ENCODE measurements at places on chromosomes 6 and 20.

- DNase-seq: no peak
Observed at GRCh38 chr6:1473166-1473565, 83.8 kb downstream of the FOXF2 start.

- DNase-seq: no peak
Observed at GRCh38 chr20:32780749-32781655, 18.8 kb downstream of the DNMT3B start.

- no peak for DNase-seq
Observed at GRCh38 chr6:149340200-149340599, 22.7 kb downstream of the TAB2 start.

DNA sequence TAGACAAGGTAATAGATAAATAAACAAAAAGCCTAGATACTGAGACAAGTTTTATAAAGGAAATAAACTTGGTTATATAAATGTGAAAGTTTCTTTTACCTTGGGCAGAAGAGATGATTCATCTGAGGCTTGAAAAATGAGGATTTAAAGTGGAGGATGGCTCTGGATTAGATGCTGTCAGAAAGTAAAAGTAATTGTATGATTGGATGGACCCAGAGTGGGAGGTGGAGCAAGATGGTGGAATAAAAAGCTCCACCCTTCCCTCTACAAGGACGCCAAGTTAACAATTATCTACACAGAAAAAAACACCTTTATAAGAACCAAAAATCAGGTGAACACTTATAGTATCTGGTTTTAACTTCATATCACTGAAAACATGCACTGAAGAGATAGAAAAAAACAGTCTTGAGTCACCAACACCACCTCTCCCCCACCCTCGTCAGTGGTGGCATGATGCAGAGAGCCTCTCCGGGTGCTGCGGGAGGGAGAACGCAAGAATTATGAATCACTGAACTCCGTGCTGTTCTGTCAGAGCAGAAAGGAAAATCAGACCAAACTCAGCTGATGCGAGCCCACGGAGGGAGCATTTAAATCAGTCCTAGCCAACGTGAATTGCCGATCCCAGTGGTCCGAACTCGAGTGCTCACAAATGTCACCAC is 84.7 kb upstream of the GJE1 start:
- no peak for DNase-seq

DNA sequence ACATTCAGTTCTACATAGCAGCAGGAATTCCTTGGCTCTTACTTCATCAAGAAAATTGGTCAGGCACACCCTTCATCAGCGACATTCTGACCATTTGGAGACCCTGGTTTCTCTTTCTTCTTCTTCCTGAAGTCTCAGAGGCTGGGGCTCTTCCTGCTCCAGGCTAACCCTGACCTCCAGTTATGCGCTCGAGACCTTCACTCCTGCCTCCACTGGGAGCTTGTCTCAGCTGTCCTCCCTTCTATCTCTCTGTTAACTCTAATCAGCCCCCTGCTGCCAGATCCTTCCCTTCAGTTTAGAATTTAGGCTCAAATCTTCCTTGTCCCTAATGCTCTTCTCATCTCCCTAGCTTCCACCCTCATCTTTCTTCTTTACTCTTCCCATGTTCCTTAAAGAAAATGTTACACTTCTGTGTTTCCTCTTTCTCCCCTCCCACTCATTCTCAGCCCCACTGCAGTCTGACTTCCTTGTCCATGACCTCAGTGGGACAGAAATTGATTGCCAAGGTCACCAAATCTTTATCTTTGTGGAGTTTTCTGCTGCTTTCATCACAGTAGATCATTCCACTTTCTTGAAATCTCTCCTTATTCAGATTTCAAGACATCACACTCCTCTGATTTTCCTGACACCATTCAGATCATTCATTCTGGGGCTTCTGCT is 8.4 kb upstream of the HLA-DOA start:
- no peak for DNase-seq

GRCh38 chr6:32583527-32583898 is 6.1 kb downstream of the HLA-DRB1 start:
- DNase-seq: no peak

GRCh38 chr6:127923135-127923534 is 22.3 kb upstream of the THEMIS start:
- DNase-seq: no peak

- DNase-seq: no peak
Observed at GRCh38 chr6:13761361-13762036, 49.9 kb upstream of the RANBP9 start.

GRCh38 chr6:14965424-14966075 is 280.3 kb upstream of the JARID2 start:
- DNase-seq: no peak

GRCh38 chr6:105112577-105112976 is 67.2 kb downstream of the POPDC3 start:
- no peak for DNase-seq

DNA sequence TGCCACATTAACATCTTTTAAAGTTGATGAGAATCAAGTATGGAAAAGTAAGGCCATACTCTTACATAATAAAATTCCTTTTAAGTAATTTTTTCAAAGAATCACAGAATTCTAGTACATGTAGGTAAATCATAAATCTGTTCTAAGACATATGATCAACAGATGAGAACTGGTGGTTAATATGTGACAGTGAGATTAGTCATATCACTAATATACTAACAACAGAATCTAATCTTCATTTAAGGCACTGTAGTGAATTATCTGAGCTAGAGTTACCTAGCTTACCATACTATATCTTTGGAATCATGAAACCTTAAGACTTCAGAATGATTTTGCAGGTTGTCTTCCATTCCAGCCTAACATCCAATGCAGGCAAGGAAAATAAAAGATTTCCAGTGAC is 11.6 kb downstream of the PLN start:
- no peak for DNase-seq

DNA sequence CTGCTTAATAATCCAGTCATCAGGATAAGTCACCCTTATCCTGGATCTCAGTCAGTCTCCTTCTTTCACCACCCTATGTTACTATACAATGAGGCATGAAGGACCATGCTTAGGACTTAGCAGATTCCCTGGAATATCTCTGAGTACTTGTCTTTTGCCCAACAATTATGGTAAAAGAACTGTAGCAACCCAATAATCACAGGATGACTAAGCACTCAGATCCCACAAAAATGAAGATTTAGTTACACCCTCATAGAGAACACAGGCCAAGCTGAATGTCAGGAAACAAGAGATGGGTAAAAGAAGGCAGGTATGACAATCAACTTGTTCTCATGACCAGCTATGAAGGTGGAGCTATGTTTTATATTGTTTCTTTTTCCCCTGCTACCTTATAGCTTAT is 91.4 kb downstream of the EDN1 start:
- no peak for DNase-seq

- no peak for DNase-seq
Observed at GRCh38 chr6:90362318-90362717, 65.7 kb upstream of the BACH2 start.

DNA sequence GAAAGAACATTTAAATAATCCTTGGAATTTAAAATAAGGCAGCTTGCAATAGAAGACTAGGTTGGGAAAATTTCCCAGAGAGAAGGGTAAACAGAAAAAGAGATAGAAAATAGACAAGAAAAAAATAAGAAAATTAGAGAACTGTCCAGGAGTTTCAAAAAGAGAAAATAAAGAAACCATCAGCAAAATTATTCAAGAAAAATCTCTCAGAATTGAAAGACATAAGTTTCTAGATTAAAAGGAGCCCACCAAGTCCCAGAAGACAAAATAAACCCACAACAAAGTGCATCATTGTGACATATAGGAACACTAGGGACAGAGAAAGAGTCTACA is 88.6 kb upstream of the CDYL start:
- DNase-seq: no peak

DNA sequence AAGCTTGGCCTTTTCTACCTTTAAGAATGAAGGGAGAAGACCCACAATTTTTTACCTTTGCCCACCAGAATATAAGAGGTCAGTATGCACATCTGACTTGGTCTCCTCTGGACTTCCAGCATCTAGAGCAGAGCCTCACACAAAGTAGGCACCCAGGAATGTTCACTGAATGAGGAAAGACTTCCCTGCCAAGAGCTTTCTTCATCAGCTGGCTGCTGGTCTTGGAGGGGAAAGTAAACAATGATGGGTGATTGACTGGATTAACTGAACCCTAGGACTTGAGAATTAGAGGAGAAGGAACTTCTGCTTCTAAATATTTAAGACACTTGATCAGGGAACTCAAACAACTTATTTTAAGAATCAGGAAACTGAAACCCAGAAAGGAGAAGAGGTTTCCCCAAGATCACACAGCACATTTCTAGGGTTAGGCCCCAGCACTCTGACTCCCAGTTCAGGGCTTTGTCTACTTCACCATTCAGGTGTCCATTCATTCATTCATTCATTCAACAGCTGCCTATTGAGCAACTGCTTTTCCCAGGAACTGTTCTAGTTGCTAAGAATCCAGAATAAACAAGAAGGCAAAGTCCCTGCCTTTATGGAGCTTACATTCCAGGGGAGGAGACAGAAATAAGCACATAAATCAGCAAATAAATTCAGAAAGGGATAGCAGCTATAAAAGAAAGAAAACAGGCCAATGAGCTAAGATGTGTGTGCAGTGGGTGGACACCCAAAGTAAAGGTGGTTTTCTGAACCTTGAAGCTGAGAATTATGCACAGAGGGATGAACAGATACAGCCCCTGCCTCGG is 216.9 kb upstream of the LRFN2 start:
- no peak for DNase-seq

DNA sequence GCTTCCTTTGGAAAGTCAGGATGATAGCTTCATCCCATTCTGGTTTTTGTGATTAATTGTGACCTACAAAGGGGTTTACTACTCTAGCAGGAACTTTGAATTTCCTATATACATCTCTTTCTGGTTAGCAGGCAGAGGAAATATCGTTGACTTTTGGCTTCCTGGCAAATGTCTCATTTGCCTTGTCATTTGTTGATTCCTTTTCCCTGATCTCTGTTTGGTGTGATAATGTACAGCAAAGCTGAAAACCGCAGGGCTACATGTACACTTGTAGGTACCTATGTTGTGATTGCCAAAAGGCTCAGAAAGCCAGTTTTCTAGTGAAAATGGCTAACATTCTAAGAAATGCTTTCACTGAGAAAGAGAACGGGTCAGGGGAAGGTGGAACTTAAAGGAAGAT is 44.3 kb downstream of the TOP1 start:
- no peak for DNase-seq

DNA sequence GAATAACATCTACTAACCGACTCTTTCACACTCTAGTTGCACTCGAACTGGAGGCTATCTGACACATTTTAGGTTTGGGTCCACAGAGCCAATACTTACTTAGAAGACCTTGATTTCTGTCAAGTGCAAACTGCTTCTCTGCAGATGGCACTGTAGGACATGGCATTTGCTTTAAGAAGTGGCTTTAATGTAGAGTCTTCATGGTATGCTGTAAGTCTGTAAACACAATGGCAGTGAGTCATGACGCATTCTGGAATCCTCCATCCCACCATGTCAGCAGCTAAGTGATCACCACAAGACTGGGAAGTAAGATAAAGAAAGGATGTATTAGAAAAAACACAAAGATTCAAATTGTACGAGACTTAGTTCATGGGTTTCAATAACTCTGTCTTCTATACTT is 377.0 kb upstream of the NOX3 start:
- DNase-seq: no peak

- DNase-seq: no peak
Observed at GRCh38 chr6:39130691-39131090, 15.7 kb upstream of the SAYSD1 start.

- no peak for DNase-seq
Observed at GRCh38 chr6:157885876-157886275, 62.8 kb downstream of the SNX9 start.

DNA sequence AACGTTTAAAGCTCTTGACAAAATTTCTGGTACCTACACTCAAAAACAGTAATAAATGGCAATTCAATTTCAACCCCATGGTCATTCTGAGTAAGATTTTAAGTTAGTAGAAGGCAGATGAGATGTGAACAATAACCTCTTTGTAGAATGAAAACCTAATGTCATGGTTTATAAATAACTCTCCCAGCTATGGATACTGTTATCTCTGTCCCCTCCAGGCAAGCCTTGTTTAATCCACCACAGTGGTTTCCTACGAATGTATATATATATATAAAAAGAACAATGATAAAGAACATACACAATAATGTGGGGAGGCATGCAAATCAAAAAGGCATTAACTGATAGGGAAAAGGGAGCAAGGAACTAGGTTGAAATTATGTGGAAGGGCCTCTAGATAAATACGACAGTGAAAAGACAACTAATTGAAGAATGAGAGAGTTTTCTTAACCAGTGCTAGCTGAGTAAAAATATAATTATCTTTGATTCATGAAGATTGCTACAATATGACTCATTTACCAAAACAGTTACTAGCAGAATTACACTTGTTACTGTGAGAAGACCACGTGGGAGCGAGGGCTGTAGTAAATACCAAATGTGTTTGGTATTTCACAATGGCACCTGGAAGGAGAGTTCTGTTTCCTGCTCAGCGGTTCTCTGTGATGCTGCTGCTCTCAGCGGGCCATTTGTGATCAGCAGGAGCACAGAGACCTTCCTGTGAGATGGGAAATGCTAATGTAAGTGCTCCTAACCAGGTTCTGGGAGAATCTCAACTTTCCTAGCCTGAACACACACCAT is 173.7 kb downstream of the MBOAT1 start:
- DNase-seq: no peak

DNA sequence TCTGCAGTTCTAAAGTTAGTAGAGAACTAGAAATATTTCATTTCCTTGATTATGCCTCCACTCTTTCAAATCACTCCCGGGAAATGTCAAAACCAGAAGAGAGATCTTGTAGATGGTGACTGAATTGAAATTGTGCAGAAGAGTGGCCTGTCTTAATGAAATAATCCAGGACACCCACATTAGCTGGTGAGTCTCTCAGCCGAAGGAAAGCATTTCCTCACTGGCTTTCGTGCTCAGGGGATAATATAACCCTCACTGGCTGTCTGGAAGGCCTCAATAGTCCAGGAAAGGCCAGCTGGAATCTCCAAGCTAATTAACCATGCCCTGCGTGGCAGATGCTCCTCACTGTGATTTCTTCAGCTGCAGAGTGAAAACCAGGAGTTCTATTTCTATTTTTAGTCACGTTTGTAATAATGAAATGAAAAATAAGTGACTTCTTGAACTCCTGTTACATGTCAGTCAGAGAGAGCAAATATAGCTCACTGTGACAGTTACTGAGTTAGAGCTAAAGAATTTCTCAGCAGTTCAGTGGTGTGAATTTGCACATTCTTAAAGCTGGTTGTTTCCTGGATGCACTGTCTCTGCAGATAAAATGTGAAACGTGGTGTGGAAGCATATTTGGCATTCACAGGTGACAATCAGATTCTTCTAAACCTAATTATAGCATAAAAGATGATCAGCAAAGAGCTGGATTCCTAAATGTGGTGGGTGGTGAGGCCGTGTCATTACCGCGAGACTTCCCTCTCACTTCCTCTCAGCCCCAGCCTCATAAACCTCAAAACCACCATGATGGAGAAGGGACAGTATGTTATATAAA is 211.7 kb downstream of the LMBRD1 start:
- no peak for DNase-seq

- no peak for DNase-seq
Observed at GRCh38 chr6:111757342-111757741, 115.9 kb downstream of the FYN start.

- DNase-seq: no peak
Observed at GRCh38 chr6:70864401-70864800, 92.5 kb downstream of the B3GAT2 start.

Data from omental fat pad (tissue), 4 donors.